ENCODE measurements at places on chromosomes 1 and 21.

DNA sequence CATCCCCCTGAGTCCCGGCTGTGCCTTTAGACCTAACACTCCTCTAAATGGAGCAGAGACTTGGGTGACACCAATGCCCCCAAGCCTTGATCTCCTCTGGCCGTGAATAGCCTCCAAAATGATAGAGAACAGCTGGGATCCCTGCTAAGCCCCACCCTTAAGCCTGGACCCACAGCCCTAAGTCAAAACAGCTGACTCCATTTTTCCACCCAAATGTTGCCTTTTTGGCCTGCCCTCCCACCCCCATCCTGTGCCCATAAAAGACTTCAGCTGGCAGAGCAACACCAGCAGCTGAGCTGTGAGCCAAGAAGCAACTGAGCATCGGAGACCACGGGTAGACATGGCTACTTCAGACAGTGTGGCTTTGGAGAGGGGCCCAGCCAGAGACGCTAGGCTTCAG lies 420.8 kb downstream of the NPHP4 start:
- no peak for DNase-seq

GRCh38 chr1:243246916-243247315 lies 8.2 kb downstream of the CEP170 start:
- DNase-seq = no peak

- no peak for DNase-seq
These were observed 10.3 kb upstream of the AGTRAP start for GRCh38 chr1:11725616-11726015.

- DNase-seq = no peak
These were observed 226.5 kb downstream of the PTPRC start for GRCh38 chr1:198865319-198865718.

- no peak for DNase-seq
These were observed 114.8 kb downstream of the DNAH14 start for GRCh38 chr1:225044258-225044657.

GRCh38 chr1:100152271-100152670 lies 19.3 kb downstream of the TRMT13 start:
- DNase-seq = no peak

DNA sequence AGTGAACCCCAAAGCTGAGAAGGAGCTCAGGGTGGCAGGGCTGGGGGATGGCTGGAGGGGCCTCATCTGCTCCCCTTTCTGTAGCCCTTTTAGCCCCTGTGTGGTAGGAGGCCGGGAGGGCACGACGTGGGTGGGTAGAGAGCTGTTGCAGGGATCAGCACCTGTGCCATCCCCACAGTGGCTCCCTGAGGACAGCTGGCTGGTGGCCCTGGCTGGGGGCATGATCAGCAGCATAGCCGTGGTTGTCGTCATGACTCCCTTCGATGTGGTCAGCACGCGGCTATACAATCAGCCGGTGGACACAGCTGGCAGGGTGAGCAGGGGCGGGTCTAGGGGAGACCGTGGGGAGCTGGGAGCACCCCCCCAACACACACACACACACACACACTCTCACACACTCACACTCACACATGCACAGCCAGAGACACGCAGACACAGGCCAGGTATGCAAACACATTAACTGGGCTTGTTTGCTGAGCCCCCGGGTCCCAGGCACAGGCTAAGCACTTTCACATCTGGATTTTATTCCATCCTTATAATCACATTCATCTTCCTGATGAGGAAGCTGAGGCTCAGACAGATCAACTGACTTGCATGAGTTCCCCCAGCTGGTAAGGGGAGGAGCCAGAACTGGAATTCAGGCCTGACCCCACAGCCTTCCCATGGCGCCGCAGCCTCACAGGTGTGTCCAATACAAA lies 2.5 kb downstream of the SLC25A34 start:
- DNase-seq = no peak

GRCh38 chr1:243587823-243588560 lies 262.1 kb downstream of the AKT3 start:
- DNase-seq = no peak

- no peak for DNase-seq
These were observed 247.7 kb downstream of the NFIA start for GRCh38 chr1:61330018-61330417.

DNA sequence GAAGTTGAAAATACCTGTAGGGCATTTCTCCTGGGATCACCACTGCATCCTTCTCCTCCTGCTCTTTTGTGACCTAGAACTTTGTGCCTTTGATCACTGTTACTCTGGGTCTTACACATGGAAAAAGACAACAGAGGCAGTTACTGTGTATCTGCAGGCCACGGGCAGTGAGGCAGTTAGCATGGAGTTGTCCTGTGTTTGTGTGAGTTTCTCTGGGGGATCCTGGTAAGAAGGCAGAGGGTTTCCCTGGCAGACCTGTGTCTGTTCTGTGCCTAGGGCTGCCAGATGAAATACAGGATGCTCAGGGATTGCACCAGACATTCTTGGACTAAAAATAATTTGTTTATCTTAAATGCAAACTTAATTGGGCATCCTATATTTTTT lies 44.4 kb upstream of the SCCPDH start:
- DNase-seq = no peak

GRCh38 chr21:38848187-38848609 lies 42.5 kb downstream of the ETS2 start:
- DNase-seq = no peak

GRCh38 chr1:17287130-17287776 lies 20.7 kb upstream of the PADI4 start:
- DNase-seq = no peak

GRCh38 chr1:3746830-3747521 lies 5.3 kb upstream of the CCDC27 start:
- DNase-seq = peak; percentile 91

DNA sequence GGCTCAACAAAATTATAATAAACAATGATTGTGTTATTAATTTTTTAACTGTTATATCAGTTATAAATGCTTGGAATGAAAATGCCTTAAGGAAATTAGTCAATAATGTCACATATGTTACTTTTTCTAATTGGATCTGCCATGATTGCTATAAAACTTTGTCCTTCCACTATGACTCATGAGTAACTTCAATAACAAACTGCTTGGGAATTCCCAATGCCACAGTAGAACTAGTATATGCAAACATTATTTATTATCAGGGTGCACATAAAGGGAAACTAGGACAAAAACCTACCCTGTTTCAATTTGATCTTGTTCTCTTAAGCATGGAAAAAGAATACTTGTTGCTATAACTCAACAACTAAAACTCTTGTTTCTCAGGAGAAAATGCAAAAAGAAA lies 59.1 kb upstream of the PDC start:
- no peak for DNase-seq

- DNase-seq = no peak
These were observed 164.0 kb downstream of the NEK7 start for GRCh38 chr1:198320759-198321158.

- no peak for DNase-seq
These were observed 1.4 kb downstream of the RSPO1 start for GRCh38 chr1:37633040-37633937.

- no peak for DNase-seq
These were observed 360.5 kb downstream of the HLX start for GRCh38 chr1:221239792-221240191.

DNA sequence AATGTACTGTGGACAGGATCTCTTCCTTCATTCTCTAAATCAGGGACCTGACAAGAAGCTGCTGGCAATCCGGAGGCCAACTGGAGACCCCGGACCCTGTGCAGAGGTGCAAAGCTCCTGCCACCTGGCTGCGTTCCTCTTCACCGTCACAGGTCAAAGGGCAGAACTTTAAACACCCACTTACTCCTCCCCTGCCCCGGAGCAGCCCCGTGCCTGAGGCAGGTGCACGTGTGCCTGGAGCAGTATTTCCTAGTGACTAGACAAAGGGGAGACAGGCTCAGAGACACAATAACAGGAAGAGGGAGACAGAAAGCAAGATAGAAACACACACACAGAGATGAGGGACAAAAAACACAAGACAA lies 6.6 kb upstream of the PIGC start:
- DNase-seq = no peak

DNA sequence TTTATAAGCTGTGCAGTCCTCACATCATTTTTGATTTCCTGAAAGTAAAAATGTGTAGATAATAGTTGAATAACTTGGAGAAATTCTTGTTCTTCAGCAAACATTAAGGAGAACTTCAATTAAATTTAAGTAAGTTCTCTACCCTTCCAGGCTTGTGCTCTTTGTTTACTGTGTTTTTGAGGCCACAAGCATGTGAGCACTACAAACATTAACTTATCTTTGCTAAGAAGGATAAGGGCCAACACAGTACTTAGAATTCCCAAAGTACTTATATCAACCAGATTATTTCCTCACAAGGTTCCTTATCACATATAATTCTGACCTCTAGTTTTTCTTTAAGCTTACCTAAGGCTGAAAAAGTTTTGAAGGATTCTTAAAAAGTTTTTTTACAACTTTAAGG lies 24.7 kb upstream of the RWDD3 start:
- DNase-seq = no peak

GRCh38 chr1:157882580-157882979 lies 41.0 kb upstream of the CD5L start:
- DNase-seq = no peak

DNA sequence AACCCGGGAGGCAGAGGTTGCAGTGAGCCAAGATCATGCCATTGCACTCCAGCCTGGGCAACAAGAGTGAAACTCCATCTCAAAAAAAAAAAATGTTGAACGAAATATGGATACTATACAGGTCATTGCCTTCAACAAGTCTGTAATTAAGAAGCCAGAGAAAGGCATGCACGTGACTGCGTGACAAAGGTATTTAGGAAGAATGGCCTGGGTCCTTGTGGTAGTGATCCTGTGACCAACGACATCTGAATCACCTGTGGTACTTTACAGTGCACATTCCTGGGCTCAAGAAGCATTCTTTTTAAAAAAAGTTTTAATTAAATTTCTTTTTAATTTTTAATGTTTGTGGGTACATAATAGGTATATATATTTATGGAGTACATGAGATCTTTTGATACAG lies 115.0 kb downstream of the GREM2 start:
- DNase-seq = no peak

DNA sequence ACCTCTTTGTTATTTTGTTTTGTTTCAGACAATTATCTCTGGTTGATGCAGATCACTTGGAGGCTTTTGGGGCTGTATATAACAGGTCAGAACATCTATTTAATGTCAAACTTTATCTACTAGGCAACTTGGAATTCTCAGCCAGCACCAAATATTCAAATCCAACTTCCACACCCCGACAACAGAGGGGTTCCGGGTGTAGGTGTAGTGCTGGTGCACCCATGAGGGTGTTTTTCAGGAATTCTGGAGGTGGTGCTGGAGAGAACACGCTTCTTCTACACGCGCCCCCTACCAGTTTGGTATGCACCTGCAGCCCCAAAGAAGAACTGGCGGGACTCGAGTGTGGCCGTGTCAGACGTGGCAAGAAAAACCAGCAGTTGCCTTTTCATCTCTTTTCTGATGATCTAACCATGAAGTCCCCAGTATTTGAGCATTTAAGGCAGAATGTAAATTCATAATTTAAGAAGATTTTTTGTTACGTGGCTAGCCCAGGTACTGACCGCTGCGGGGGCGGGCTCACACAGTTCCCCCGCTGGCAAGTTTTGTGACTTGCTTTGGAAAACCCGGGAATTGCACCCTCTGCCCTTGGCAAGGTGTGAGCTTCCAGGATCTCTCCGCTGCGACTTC lies 462 bp upstream of the TLCD4 start:
- DNase-seq = peak; percentile 43

DNA sequence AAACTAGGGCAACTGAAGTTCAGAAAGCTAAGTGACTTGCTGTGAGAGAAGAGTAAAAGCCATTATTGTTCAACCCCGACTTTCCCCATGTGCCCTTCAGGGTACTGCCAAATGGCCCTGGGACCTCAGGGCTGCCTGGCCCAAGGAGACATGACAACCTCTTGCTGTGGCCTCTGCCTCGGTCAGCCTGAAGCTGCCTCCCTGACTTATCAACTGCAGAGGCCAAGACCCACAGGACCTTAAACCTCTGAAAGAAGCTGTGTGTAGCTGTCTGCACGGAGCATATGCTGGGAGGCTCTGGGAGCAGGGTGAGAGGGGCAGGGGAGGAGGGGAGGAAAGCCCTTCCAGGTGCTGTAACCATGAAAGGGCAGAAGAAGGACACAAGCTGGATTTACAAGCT lies 35.9 kb downstream of the HMGB4 start:
- no peak for DNase-seq

DNA sequence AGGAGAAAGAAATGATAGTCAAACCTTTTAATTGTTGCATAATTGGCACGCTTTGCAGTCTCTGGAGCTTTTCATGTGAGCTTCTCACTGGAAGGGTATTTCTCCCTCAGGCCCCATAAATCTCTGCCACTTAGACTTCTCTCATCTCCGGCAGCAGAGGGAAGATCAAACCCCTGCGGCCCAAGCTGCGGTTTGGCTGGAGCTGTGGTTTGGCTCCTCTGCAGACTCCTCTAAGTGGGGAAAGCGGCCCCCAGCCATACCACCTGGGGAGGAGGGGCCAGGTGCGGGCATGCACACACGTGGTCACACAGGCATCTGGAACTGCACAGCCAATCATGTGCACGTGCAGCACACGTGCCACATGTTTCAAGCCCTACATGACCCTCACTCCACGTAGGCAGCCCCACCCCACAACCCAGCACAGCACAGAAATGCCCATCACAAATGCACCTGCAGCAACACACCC lies 58.3 kb downstream of the UBE2T start:
- no peak for DNase-seq

DNA sequence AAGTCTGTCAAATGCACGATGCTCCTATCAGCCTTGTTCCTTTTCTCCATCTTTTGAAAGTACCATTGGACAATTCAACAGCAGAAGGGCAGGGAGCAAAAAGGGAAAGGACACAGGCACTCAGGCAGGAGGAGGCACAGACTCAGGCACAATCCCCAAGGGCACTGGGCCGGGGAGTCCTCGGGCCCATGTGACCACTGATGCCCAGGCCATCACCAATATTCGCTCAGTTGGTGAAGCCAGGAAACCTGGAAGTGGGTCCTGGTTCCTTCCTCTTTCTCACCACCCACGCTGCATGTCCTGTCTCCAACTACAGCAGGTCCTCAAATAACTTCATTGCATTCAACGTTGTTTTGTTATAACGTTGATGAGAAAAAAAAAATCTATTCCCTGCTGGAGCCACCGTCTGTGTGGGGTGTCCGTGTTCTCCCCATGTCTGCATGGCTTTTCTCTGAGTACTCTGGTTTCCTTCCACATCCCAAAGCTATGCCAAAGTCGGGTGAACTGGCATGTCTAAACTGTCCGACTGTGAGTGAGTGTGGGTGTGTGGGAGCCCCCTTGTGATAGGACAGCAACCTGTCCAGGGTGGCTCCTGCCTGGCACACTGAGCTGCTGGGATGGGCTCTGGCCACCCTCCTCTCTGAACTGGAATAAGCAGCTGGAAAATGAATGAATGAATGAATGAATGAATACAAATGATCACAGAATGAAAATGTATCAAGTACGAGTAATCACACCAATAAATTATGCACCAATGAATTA lies 12.5 kb downstream of the NID1 start:
- DNase-seq = no peak
